ENCODE measurements at places on chromosomes 13 and 19.

GRCh38 chr19:47507924-47508553 is 6.8 kb downstream of the NAPA start:
- DNase-seq: peak; percentile 14

- no peak for DNase-seq
Measured at GRCh38 chr13:51628059-51628852, 44.0 kb downstream of the WDFY2 start.

DNA sequence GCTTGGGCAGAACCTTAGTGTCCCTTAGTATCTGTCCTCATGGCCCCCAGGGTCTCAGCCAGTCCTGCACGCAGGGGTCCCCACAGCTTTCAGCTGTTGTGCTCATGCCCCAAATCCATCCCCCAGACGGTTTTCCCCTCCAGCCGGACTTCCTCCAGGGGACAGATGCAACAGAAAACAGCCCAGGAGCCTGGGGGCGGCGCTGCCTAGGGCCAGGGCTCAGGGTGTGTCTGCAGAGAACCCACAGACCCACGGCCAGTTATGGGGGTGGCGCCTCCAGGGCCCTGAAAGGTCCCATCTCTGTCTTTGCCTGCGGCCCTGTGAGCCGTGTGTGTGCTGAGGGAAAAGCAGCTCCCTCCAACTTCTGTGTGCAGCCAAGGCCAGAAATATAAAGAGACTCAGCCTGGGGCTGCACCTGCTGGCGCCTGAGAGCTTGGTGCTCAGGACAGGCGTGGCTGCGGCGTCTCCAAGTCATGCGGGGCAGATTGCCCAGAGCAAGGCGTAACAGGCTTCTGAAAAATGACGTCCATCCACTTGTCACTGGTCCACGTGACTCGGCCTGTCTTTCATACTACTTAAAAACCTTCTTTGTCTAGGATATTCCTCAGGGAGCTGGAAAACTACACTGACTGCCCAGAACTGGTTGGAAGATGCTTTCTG is 22.1 kb upstream of the F7 start:
- peak; percentile 82 for DNase-seq

DNA sequence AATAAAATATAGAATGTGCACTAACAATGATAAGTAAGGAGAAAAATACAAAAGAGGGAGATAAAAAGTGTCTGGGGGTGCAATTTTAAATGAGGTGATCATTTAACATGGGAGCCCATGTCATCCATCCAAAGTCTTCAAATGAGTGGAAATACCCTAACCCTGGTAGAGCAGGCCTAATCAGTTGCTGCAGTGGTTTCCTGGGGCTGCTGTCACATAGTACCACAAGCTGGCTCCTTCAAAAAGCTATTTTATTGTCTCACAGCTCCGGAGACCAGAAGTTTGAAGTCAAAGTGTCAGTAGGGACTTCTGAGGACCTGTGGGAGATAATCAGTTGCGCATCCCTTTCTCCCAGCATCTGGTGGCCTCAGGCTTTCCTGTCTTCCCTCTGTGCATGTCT is 717.9 kb downstream of the DIAPH3 start:
- DNase-seq: no peak

- no peak for DNase-seq
Measured at GRCh38 chr13:38527140-38527539, 159.7 kb upstream of the FREM2 start.

- no peak for DNase-seq
Measured at GRCh38 chr19:53538378-53539109, 599 bp downstream of the ZNF331 start.

DNA sequence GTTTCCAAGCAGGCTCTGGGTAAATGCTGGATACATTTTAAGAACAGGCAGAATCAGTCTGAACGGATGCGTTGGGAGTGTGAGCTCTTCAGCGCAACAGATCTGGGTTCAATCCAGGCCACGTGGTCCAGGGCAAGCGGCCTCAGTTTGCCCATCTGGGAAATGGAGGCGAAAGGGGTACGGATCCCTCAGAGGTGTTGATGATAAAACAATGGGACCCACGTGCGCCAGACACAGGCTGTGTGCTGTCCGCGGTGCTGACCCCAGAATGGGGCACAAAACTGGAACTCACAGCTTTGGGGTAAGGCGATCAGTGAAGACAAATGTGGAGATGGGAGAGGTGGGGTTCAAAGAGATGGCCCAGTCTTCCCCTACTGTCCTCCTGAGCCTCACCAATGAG is 13.1 kb upstream of the PDE4C start:
- DNase-seq: no peak

All from right hindlimb (tissue), 1 donor.